NCI-H146 (cell line): ENCODE measurements at places on chromosomes 12 and 14.
A peak's percentile ranks its signal among the peaks of the same experiment; 100 is the strongest.

GRCh38 chr12:752695-753610, 574 bp downstream of the WNK1 start:
- DNase-seq: peak; percentile 73

DNA sequence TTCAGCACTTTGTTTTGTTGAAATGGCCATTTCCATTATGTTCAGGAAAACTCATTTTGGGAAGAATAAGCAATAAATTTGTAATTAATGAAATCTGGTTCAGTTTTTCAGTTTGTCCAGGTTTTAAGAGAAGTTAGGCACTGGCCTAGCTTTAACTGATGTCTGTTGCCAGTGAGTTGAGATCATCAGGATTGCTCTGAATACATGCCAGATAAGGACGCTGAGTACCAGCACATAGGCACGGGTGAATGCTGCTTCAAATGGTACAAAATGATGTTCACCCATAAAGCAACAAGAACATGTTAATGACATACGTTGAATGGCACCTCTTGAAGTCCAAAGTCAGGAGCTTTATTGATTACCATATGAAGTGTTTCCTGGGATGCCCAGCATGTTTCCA, 46.5 kb downstream of the PIWIL1 start:
- no peak for DNase-seq

- no peak for DNase-seq
These were observed 5.7 kb downstream of the PGAM5 start for GRCh38 chr12:132716356-132716755.

GRCh38 chr14:106875503-106875902, 1349.1 kb downstream of the TMEM121 start:
- no peak for DNase-seq

- DNase-seq: no peak
These were observed 143.8 kb upstream of the MYL2 start for GRCh38 chr12:111064154-111064553.

DNA sequence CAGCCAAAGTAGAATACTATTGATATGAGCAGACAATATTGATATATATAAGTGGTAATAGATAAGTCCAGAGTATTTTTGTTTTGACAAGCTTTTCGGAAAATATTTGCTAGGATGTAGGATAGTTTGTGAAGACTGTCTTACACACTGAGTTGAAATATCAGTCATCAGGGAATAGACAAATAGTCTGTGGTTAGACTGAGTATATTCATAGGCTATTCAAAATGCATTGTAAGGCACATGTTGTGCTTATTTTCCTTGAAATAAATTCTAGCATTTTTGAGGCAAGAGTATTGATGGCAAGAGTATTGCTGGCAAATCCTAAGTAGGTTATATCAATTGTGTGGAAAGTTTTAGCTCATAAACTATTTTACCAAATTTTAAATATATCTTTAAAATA, 201.1 kb downstream of the LRIG3 start:
- no peak for DNase-seq

- DNase-seq: no peak
These were observed 14.0 kb upstream of the PTGDR start for GRCh38 chr14:52253503-52253902.

DNA sequence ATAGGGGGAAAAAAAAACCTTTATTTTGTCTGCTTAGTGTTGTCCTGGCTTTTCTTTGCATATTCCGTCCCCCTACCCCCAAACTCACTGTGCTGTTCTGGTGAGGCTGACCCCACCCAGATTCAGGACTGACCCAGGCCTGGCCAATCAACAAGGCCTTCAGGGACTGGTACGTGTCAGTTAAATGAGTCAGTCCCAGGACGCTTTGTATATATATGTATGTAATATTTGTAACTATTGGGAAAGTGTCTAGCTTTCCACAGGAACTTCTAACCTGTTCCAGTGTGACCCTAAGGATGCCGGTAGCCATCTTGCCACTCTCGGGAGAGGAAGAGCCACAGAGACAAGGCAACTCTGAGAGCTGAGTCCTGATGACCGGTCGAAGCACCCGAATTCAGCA, 107.4 kb downstream of the VCPKMT start:
- no peak for DNase-seq

GRCh38 chr14:86639146-86639545, 1109.2 kb downstream of the FLRT2 start:
- no peak for DNase-seq

DNA sequence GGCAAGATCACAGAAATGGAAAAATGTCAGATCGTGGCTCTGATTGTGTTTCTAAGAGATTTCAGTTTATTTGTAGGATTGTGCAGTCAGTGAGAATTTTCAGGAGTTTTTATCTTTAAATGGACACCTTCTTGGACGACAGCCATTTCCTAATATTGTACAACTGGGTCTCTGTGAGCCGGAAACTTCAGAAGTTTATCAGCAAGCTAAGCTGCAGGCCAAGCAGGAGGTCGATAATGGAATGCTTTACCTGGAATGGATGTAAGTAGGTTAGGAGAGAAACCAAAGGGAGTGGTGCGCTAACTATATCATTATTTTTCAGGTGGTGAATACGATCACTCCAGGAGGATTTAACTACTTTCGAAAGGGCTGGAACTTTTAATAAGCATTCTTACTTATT, 26.4 kb downstream of the APAF1 start:
- DNase-seq: no peak

DNA sequence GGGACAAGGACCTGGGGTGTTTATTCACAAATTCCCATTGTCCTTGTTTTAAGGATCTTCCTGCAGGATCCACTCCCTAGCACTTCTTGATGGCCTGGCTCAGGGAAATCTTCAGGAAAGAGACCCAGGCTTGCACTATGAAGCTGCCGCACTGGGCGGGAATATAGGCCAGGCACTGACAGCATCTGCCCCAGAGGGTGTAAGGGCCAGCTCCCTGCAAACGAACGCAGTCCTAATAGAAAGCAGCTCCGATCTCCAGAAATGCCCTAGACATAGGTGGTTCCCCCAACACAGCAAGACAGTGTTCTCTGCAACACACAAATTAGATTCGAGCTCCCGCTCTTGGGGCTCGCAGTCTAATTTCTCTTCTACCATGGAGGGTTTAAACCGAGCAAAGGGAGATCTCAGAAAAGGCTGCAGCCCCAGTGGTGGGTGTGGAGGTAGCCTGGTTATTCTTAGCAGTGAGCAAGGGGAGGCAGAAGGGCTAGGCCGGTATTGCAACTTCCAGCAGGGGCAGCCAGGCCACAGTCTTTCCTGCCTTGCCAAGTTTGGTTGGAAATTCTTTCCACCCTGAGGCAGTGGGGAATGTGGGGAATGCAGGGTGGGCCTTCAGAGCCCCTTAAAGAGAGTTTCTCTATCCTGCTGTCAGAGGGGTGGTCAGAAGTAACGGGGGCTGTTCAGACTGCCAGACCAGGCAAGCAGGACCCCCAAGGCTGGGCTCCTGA, 16.1 kb upstream of the WSCD2 start:
- no peak for DNase-seq

GRCh38 chr14:89504091-89504490, 87.1 kb upstream of the FOXN3 start:
- DNase-seq: no peak

- DNase-seq: peak; percentile 38
These were observed 107.7 kb upstream of the CAND1 start for GRCh38 chr12:67161322-67161918.

DNA sequence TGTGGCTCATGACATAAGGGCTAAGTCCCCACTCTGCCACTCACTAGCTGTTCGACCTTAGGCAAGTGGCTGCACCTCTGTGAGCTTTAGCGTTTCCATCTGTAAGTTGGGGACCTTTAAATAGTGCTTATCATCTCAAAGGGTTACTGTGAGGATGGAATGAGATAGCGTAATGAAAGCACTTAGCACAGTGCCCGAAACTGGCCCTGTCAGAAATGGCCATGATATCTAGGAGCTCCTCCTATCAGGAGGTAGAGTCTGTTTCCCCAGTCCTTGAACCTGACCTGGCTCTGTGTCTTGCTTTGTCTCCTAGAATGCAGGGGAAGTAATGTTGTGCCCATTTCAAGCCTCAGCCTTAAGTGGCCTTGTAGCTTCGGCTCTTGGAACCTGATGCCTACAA, 211.0 kb downstream of the RBM19 start:
- no peak for DNase-seq

- no peak for DNase-seq
These were observed 85.4 kb downstream of the BCL2L14 start for GRCh38 chr12:12156116-12156515.

- DNase-seq: no peak
These were observed 36.9 kb upstream of the AP4S1 start for GRCh38 chr14:30988509-30988908.

DNA sequence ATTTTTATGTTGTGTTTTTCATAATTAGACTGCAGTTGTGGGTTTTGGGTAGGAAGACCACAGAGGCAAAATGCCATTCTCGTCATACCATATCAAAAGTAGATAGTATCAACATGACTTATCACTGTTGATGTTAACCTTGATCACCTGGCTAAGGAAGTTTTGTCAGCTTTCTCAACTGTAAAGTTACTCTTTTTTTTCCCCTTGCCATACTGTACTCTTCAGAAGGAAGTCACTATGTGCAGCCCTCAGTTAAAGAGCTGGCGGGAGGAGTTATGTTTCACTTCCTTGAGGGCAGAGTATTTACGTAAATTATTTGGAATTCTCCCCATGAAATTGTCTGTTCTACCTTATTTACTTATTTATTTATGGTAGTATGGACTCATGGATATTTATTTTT, 78.7 kb downstream of the PRORP start:
- no peak for DNase-seq

- DNase-seq: peak; percentile 92
These were observed 11.6 kb upstream of the FOXN3 start for GRCh38 chr14:89428546-89429198.

DNA sequence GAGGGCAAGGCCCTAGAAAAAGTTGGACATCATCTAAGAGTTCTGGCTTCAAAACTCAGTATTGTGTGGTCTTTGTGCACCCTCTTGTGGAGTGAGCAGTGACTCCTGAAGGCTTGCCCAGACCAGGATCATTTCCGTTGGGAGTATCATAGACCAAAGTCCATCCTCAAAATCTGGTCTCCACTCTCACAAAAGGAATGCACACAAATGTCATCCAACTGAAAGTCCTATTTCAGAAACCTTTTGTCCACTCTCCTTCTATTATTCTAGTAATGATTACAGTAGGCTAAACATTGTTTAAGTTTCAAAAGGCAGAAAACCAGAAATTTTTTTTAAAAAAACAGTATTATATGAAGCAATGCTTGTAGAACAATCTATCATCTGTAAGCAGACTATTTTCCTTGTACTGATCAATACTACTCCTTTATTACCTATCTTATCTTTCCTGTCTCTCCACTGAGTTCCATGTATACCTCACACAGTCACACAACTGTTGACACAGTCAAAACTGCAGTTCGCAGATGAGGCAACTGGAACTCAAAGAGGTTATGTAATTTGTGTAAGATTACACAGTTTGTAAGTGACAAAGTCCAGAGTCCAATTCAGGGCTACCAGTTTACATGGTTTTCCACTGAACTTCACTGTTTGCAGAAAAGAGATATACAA, 41.4 kb downstream of the COX16 start:
- DNase-seq: peak; percentile 50

- DNase-seq: no peak
These were observed 410.6 kb upstream of the SOX5 start for GRCh38 chr12:24360057-24360456.

DNA sequence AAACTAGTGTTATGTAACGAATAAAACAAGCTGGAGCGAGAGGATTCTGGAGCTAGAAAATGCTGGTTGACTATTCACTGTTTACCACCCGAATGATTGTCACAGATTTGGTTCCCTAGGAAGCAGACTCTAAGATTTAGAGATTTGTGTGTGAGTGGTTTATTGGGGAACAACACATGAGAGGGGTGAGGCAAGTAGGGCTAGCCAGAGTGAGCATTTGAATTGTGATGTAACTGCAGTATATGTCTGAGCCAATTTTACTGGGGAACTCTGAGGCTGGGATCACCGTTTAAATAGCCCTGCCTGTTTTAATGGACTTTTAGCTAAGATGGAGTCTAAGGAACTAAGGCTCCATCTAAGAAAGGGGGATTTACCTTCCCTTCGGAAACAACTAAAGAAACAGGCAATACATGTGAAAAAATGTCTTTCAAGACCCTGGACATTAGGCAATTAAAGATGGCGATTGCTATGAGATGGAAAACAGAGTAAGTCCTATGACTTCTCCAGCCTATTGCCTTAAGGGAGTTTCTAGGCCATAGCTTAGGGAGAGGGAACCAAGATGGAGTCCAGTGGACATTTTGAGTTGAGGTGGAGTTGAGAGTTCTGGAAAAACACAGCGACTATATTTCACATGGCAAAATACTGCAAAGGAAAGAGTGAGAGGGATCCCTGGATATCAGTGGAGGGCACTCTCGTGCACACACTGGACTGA, 6.3 kb downstream of the MGP start:
- DNase-seq: no peak
